ENCODE measurements at places on chromosomes 11 and 22.

GRCh38 chr11:44525473-44526252 is 39.8 kb upstream of the CD82 start:
- DNase-seq: no peak

DNA sequence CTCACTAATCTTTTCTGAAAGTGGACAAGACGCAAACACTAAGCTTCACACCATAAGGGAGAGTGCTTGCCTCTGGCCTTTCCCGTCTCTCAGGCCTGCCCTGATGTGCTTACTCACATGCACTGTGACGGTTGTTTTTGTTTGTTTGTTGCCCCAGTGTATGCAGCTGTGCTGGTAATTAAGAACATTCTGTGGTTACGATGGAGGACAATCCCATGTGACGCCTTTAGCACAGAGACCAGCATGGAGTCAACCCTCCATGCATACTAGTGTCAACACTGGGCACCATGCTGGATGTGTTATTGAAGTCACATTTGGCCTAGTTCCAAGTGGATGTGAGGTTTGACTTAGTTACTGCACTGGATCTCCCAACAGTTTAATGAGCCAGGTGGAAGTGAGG is 27.8 kb upstream of the CDON start:
- DNase-seq: no peak

GRCh38 chr11:119594639-119595249 is 134.3 kb downstream of the NECTIN1 start:
- no peak for DNase-seq

GRCh38 chr11:14336507-14337503 is 22.2 kb downstream of the RRAS2 start:
- no peak for DNase-seq

GRCh38 chr22:35346596-35347220 is 34.2 kb upstream of the HMOX1 start:
- no peak for DNase-seq

DNA sequence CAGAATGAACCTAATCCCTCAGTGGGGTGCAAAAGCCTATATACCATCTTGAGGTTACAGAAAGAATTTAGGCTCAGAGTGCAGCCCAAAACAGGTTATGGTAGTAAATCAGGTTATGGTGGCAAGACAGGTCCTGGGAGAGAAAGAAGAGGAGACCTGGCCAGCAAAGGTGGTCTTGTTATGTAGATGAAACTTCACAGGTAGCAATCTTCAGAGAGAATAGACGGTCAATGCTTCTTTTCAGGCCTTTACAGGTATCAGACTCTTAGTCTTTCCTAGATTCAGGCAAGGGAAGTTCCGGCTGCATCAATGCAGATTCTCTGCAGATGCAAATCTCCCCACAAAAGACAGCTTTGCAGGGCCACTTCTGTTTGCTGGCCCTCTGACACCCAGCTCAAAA is 45.8 kb upstream of the SORL1 start:
- DNase-seq: no peak

GRCh38 chr22:37303821-37304274 is 21.5 kb downstream of the CYTH4 start:
- DNase-seq: no peak

DNA sequence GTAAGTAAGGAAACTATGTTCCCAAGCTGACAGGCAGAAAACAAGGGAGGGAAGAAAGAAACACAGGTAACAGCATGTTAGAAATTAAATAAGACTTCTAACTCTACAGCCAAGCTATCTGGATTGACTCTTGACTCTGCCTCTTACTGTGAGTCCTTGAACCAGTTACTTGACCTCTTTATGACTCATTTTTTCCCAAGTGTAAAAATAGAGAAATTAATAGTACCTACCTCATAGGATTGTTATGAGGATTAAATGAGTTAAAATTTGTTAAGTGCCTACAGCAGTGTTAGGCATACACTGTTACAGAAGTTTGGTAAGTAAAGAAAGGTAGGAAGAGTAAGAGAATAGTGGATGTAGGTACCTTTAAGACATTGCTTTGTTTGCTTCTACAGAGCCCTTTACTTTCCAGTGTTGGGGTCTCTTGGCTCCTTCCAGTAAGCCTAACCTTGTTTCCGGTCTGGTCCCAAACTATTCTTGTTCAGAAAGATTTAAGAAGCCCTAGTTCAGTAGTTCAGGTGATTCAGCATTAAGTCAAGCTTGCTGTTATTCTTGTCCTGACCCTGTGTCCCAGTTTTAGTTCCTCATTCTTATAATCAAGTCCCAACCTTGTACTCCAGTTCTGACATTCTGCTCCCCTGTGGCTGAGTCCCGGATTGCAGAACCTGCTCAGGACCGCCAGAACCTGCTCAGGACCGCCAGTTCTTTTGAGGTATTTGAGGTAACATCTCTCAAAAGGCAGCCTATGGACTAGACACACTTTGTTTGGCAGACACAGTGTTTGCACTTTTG is 963.4 kb upstream of the CCDC90B start:
- DNase-seq: no peak

- DNase-seq: no peak
Observed at GRCh38 chr11:124072147-124072546, 31.0 kb upstream of the OR10G7 start.

GRCh38 chr11:12888525-12889158 is 120.5 kb upstream of the RASSF10 start:
- peak; percentile 47 for DNase-seq

GRCh38 chr11:68206211-68206610 is 6.9 kb downstream of the KMT5B start:
- DNase-seq: no peak

DNA sequence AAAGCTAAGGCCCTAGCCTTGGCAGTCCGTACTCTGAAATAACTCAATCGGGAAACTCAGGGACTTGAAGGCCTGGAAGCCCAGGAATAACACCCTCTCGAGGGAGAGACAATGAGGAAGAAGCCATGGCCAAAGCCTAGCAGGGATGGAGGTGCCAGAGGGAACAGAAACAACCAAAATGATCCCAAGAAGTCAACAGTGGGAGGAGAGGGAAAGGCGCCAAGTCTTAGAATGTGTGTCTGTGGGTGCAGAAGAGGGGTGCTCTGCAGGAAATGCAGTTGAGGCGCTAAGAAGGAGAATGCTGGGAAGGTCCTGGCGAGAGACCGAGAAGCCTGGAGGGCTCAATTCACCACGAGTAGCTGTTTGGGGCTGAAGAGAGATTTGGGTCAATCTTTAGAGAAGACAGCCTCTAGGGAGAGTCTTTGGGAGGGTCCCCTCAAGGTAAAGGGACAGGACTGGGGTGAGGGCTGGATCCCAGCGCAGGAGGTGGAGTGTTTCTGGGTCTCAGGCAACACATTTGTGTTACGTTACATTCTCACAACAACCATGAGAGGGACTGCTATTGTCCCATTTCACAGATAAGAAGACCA is 760 bp upstream of the MAPK8IP1 start:
- DNase-seq: no peak

GRCh38 chr11:115761348-115761747 is 257.1 kb upstream of the CADM1 start:
- no peak for DNase-seq

DNA sequence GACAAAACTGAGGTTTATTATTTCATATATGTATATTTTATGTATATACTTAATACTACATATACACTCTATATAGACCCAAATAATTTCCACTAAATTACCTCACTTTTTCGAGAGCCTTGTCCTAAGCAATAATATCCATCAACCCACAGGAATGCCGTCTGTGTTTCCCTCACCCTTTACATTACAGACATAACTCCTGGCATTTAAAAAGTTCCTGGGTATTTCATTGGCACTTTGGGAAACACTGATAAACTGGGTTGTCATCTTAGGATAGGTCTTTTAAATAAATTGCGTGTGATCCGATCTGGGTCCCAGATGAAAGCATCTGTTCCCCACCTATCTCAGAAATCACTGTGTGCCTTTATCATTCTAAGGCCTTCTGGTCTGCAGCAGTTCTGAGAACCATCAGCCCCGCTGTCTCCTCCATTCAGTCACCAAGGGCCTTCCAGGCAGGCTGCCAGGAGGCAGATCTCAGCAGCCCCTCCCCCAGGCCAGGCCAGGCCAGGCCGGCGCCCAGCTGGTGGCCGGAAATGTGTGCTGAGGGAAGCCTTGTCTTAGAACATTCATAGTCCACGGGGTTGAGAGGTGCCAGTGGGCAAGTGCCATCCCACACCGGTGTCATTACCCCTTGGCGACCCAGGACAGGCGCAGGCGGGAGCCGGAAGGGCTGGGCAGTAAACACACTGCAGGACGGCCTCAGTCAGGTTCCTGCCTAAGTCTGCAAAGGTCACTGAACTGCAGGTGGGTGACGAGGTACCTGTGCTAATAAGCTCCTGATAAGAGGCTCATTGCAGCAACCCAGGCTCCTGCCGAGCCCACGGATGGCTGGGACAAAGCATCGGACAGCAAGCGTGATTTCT is 3.3 kb downstream of the FGF19 start:
- no peak for DNase-seq

DNA sequence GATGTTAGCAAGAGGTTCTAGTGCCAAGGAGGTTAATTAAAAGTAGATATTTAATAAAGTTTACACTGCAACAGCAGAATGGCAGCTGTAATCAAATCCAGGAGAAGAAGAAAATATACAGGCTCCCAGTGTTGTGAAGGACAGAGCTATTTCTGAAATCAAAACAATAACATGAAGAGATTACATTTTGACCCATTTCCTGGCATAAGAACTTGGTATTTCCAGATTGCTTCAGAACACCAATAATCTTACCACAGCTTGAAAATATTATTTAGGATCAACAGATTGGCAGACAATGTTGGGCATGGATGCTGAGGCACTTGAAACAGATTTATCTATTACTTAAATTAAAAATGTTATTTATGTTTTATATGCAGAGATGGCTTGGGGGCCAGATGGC is 692.5 kb downstream of the KCNA4 start:
- DNase-seq: no peak

DNA sequence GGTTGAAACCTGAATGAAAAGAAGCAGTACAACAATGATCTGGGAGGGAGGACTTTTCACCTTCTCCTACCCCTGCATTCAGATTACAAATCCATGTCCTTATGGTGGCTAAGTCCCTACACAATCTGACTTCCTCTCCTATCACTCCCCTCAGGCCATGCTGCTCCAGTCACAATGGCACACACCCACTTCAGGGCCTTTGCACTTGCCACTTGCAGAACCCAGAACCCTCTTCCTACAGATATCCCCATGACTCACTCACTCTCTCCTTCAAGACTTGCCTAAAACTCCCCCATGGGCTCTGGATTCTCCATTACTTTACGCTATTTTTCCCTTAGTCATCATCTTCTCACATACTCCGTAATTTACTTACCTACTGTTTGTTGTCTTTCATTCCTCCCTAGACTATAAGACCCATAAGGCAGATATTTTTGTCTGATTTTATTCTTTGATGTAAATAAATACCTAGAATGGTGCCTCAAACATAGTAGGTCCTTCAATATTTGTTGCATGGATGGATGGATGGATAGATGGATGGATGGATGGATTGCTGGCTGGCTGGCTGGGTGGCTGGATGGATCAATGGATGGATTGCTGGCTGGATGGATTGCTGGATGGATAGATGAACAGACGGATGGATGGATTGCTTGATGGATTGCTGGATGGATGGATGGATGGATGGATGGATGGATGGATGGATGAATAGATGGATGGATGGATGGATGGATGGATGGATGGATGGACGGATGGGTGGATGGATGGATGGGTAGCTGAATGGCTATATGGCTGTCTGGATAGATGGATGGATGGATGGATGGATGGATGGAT is 94.7 kb upstream of the NAV2 start:
- DNase-seq: no peak

DNA sequence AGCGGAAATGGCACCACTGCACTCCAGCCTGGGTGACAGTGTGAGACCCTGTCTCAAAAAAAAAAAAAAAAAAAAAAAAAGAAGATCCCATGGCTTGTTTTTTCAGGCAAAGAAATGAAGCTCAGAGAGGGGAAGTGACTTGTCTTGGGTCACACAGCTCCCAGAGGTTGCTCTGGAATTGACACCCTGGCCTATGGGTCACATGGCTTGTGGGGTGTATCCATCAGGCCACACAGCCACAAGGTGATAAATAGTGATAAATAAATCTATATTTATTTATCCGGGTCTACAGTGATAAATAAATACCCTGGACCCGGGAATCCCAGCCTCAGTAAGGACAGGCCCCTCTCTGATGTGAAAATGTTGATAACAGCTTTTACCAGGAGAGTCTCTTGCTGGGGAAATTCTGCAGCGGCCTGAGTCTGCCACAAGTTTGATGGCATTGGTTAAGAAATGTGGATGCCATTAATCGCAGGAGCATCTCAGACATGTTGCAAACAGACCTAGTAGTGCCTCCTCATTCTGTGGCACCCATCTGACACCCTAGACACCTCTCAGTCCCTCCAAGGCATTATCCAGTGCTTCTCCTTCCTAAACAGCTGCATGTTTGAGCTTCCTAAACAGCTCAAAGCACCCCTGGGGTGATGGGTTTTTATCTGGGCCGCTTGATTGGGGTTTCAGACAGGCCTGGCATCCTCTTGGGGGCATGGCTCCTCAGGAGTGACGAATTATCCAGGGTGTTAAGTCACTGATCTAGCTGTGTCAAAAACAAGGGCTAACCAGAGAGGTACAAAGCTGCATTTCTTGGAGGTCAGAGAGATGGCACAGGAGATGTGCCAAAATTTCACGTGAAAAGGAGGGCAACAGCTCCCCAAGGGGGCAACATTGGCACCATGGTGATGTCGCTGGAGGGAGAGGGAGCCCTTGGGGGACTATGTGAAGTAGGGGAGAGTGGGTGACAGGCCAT is 1.9 kb upstream of the EMID1 start:
- no peak for DNase-seq

DNA sequence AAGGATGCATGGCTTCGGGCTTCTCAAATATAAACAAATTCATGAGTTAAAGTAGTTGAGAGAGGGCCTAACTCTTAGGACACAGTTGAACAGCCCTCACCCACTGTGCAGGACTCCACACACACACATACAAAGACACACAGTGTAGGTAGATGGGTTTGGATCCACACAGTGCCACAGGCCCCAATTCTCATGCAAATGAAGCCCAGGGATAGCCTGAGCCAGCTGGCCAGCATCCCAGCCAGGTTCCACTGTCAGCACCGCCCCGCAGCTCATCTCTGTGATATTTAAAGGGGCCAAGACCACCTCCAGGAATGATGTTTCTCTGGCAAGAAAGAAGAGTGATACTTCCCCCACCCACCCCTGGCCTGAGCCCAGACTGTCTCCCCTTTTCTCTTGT is 11.7 kb downstream of the SLC35C1 start:
- DNase-seq: no peak

GRCh38 chr11:73176145-73176873 is 34.2 kb upstream of the FCHSD2 start:
- no peak for DNase-seq

- no peak for DNase-seq
Observed at GRCh38 chr11:10514709-10515108, 26.3 kb downstream of the RNF141 start.

- no peak for DNase-seq
Observed at GRCh38 chr22:37353839-37354238, 71.5 kb downstream of the CYTH4 start.

GRCh38 chr11:2704896-2705606 is 5.3 kb upstream of the KCNQ1OT1 start:
- DNase-seq: no peak
